Brain microvascular endothelial cell (primary cell): ENCODE measurements at places on chromosomes 1 and 21.

DNA sequence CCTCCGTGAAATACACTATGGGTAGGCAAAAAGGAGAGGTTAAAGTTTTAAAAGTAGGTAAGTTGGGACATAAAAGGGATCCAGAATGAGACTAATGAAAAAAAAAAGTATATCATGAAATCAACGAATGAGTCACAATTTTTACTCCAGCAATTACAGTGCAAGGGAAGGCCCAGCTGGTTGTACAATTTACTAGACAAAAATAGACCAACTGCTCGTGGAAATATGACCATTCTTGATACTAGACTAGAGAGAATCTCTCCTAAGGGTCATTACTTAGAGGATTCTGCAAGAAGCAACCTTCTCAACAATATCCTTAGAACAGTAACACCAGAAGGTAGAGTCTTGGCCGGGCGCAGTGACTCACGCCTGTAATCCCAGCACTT is 55.1 kb upstream of the EFHD2 start:
- DNase-seq, result peak; percentile 40

GRCh38 chr1:211827051-211827450 is 3.5 kb downstream of the LPGAT1 start:
- no peak for DNase-seq

GRCh38 chr1:172356620-172357019 is 63.9 kb upstream of the C1orf105 start:
- DNase-seq, result peak; percentile 92

DNA sequence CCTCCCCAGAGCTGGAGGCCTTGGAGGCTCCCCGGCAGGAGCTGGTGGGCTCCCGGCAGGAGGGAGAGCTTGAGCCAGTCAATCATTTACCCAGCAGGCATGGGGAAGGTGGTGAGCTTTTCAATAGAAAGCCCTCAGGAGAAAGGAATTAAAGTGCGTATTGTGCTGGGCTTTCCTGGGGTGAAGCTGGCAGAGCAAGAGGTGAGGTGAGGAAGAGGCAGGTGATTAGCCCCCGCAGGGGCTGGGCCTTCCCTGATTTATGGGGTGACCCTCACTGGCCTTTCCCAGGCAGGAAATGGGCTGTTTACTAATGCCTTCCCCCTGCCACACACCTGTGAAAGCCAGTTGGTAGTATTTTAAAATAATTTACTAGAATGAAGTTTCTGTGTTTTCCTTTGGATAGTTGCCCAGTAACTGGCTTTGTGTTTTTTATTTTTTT is 25.8 kb downstream of the CLDN14 start:
- DNase-seq, result no peak

- DNase-seq, result no peak
Measured at GRCh38 chr1:229854620-229855019, 212.4 kb upstream of the GALNT2 start.

DNA sequence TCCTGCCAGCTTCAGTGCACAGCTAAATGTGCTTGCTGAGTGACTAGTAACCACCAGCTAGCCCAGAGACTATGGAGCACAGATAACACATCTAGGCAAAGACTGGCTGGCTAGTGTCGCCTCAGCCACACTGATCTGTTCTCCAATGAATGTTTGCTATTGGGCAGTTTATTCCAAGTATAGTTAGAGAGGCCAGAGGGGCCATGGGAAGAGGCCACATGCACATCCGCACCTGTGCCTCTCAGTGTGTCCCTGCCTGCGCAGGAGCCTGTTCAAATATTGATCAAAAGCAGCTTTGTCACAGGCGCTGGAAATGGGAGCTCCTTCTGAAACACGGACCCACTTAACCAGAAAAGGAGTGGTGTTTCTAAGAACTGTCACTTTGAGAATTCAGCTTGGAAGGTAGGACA is 51.3 kb upstream of the ATP1A1 start:
- no peak for DNase-seq

DNA sequence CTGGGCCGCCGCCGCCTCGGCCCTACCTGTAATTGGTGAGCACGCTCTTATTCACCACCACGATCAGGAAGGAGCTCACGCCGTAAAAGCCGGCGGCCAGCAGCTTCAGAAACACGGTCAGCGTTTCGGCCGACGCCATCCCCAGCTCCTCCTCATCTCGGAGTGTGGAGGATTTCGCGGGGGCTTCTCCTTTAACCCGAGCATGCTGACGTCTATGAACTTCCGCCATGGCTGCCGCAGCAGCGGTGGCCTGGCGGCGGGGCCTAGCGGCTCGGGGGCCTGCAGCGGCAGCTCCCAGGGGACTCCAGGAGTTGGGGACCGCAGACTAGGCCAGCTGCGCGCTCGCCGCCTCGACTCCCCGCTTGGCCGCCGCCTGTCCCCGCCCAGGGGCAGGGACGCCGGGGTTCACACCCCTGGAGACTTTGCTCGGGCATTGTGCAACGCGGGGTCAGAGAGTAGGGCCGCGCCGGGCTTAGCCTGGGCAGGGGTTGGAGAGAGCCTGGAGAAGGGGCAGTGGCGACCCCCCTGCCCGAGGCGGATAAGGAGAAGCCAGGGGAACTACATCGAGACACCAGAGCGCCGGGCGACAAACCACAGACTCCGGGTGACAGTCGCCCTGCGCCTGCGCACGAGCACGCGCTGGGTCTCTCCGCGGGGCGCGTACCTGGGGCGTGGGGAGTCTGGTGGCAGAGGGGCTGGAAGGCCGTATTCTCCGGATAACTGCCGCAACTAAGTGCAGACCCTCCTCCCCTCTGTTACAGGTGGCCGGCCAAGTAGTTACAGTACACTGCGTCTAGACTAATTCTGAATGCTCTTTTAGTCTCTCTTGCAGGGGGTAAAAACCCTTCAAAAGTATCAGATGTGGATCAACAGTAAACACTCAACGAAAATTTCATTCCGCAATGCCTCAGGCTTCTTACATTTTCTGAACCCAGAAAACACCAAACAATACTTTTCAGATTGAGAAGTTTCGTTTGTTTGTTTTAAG is at the start of gene SLC35D1:
Gene SLC35D1, minus strand, starts transcription at position 364 of the 988 bp plus-strand sequence. Its CDS starts 135 bp downstream, at position 229.
- DNase-seq, result peak; percentile 40

DNA sequence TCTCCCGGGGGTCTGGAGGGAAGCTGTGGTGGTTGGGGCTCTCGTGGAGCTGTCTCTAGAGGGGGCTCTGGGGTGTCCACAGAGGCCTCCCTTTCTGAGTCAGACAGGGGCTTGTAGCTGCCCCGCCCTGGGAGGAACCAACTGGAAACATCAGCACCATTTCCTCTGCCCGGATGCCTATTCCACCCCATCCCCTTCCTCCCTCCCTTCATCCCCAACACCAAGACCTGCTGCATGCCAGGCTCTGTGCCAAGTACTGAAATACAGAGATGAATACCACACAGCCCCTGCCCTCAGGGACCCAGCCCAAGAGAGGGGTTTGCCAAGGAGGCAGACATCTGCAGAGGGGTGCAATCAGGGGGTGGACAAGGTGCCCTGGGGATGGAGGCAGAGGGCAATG is 125.6 kb upstream of the ADAR start:
- no peak for DNase-seq

DNA sequence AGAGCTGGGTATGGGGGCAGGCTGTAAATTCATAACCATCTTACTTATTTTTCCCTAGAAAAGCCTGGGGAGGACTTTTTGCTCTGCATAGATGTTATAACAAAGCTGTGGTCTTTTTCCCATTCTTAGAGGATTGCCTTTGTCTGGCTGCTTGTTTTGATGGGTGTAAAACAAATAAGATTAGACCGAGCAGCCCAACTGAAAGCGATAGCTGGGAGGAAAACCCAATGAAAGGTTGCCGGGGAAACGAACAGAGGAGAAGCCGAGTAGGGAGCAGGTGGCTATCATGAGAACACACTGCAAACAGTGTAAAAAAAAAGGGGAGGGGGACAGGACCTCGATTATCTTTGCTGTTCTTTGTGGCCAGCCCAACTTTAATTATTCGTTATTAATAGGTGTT is 1.9 kb downstream of the ELAVL4 start:
- DNase-seq, result no peak

- no peak for DNase-seq
Measured at GRCh38 chr1:45722809-45723208, 27.6 kb downstream of the IPP start.

DNA sequence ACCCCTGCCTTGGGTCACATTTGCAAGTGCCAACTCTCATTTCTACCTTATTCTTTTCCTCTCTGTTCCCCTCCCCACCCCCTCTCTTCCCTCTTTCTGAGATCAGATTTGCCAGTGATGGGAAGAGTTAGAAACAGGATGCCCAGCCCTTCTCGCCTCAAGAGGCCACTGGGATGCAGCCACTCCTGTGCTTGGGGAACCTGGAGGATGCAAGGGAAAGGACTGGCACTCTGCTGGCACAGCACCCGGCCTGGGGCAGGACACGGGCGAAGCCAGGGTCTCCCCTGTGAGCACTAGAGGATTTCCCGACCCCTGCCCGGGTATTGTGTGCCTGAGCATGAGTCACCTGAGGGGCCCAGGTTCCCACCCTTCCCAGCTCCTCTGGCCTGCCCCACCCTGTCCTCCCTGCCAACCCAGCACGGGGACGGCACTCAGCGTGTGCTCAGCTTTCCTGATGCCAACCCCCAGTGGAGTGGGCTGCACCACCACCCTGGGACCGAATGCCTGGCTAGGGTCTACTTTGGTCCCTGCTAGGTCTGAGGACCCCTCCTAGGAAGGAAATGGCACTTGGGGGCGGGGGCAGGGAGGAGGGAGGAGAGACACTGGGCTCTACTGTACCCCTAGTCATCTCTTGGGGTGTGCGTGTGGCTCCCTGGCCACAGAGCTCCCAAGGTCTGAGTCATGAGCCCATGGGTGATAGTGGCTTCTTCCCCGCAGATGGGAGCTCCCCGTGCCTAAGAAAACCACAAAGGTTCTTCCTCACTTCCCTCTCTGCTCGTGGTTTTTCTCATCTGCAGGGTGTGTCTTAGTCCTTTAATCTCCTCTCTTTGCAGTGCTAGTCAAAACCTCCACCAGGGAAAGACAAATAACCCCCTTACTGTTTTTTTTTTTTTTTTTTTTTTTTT is 12.4 kb downstream of the LMNA start:
- peak; percentile 92 for DNase-seq

- no peak for DNase-seq
Measured at GRCh38 chr1:38020396-38020795, 7.9 kb downstream of the UTP11 start.

- no peak for DNase-seq
Measured at GRCh38 chr1:222161676-222162075, 386.2 kb downstream of the HHIPL2 start.

- no peak for DNase-seq
Measured at GRCh38 chr1:844472-845026, 79.2 kb upstream of the SAMD11 start.

DNA sequence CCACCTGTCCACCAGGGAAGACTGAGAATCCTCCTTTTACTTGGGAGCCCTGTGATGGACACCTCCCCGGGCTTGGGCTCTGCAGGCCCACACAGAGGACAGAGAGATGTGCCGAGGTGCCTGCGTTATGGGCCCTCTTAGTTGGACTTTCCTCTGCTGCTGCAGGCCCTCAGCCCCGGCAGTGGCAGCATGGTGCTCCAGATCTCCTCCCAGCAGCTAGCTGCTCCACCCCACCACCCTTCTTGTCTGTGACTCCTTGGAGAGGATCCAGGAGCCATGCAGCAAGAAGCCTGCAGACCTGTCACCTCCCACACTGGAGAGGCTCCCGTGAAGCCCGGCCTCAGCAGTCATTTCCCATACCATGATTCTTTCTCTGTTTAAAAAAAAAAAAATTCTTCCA is 27.4 kb downstream of the PHGDH start:
- DNase-seq, result no peak

DNA sequence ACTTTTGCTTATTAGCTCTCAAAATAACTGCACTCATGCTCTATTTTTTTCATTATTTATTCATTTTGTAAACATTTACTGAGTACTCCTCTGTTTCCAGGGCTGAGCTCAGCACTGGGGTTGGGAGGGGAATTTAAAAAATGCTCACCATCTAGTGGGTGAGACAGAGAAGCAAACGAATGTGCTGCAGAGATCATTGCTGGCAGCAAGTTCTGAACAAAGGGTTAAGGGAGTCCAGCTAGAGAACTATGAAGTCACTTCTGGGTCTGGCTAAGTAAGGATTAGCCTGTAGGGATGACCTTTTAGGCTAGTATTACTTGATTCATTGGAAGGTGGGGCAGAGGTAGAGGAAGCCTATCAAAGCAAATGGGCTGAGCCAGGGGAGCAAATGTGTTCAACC is 99.1 kb upstream of the ZNF644 start:
- no peak for DNase-seq

DNA sequence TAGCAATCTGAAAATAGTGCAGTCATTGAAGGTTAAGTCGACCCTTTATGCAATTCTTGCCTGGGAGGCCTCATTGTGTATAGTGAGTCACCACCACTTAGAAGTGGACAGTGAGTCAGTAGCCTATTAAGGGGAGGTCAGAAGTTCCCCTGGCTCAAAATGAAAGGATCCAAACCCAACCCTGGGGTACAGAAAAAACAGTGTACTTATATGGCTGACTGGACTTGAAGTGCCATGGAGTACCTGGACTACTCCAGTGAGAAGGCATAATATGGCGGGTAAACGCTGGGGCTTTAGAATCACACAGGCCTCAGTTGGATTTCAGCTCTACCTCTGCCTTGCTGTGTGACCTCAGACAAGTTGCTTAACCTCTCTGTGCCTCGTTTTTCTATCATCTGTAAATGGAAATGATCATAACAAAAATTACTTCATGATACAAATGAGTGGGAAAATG is 2.2 kb upstream of the BCL9 start:
- peak; percentile 94 for DNase-seq

DNA sequence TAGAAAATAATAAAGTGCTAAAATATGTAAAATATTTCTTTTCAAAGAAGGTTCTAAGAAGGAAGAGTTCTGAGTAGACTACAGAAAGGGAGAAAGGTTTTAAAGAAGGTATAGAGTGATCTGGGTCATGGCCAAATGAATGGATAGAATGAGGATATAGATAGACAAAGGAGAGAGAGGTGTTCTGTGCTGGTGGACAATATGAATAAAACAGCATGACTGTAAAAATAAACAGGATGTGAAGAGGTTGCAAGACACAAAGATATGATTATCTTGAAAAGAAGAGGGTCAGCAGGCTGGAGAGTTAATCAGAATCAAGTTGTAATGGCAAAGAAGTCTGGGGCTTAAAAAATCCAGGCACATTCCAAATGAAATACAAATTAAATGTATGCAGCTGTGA is 86.7 kb upstream of the GNG4 start:
- no peak for DNase-seq

DNA sequence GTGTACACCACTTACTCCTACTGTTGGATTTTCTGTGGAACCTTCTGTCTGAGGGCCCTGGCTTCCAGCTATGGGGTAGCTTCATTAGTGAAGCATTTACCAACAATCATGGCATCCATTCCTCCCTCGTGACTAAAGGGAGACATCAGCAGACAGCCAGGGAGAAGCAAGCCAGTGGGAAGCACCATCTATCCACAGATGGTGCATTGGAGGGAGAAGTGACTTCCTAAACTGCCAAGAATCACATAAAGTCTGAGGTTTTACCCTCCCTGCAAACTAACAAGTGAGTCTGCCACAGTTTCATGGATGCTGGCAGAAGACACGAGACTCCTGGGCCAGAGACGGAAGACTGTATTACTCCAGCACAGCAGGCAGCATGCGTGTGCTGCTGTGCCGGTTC is 31.4 kb downstream of the UMODL1 start:
- DNase-seq, result no peak

GRCh38 chr1:108691128-108691941 is 775 bp upstream of the PRPF38B start:
- DNase-seq, result no peak

- no peak for DNase-seq
Measured at GRCh38 chr1:152479792-152480595, 30.6 kb upstream of the LCE5A start.

GRCh38 chr1:189312499-189312898 is 1165.2 kb downstream of the BRINP3 start:
- DNase-seq, result no peak
